ENCODE measurements at places on chromosomes 4 and X.

DNA sequence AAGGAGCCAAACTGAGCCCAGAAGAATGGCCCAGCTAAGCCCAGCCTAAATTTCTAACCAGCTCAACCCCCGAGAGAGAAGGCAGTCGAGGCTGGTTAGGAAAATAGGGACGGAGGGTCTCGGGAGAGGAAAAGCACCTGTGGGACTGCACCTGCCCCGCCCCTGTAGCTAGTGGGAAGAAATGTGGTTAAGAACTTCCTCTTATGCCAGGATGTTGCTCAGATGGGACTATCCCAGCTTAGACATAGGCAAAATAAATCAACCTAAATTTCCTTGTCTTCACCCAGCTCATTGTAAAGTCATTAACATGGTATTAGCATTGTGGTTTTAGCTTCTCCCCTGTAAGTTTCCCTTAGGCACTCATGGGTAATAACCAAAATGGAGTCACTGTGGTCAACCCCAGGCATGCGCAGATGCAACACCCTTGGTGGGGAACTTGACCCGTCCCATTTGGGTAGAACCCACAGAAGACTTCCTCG lies 86.8 kb downstream of the ZNF718 start:
- no peak for DNase-seq

DNA sequence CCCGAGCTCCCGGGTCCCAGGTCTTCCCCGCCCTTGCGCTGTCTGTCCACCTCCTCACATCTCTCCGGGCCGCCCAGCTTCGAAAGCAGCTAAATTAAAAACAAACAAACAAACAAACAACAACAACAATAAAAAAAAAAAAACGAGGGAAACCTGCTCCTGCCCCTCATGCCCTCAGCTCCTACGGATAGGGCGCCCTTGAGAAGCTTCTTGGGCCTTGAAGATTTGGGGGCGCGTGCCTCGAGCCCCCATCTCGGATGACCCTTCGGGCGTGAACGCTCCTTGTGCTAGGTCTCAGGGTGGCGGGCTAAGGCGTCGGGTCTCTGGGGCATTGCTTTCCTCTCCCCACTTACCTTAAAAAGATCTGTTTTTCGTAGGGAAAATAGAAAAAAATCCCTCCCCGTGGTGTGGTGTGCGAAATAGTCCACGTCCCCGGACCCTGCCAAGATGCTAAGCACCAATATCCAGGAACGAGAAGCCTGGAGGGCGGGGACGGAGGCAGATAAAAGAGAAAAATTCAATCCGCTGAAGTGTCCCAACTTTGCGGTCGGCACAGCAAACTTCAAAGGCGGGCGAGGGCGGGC lies 603 bp downstream of the NDNF start:
- DNase-seq: peak; percentile 74

- DNase-seq: peak; percentile 34
Observed at GRCh38 chr4:187666697-187667494, 328.7 kb upstream of the ZFP42 start.

- DNase-seq: no peak
Observed at GRCh38 chr4:74878323-74878722, 54.6 kb upstream of the PARM1 start.

- peak; percentile 82 for DNase-seq
Observed at GRCh38 chr4:78517050-78517652, 34.4 kb upstream of the ANXA3 start.

DNA sequence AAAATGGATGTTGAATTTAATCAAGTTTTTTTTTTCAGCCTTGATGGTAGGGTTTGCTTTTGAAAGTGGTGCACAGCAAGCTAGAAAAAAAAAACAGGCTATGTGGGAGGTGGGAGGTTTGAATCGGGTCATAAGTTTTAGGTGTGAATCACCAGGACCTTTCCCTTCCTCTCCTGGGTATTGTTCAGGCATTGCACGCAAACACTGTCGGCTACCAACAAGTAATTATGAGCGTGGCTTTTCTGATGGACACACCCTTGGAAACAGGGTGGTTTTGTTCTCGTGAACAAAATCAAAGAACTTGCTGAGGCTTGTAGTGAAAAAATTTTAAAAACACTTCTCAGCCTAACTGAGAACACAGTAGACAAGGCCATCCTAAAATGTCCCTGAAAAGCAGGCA lies 18.1 kb downstream of the PIR start:
- no peak for DNase-seq

DNA sequence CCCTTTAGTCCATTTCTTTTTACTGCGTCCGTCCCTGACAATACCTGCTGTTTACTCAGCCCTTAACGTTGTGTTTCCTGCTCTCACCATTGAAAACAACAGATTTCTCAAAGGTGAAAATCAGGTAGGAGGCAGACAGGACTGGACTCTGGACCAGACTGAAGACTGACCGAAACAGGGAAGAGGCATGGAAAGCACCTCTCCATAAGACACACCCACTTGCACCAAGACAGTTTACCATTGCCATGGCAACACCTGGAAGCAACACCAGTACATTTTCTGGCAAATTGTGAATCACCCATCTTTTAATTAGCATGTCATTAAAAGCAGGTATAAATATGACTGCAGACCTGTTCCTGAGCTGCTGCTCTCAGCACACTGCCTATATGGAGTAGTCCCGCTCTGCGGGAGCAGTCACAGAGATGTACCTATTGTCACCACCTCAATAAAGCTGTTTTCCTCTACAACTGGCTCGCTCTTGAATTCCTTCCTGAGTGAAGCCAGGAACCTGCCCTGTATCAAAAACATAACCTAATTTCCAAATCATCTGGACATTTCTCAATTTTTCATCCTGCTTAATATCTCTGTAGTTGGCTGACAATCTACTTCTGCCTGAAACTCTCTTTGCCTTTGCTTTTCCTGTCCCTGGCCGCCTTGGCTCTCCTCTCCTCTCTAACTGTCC lies 117.0 kb downstream of the RNF150 start:
- no peak for DNase-seq

DNA sequence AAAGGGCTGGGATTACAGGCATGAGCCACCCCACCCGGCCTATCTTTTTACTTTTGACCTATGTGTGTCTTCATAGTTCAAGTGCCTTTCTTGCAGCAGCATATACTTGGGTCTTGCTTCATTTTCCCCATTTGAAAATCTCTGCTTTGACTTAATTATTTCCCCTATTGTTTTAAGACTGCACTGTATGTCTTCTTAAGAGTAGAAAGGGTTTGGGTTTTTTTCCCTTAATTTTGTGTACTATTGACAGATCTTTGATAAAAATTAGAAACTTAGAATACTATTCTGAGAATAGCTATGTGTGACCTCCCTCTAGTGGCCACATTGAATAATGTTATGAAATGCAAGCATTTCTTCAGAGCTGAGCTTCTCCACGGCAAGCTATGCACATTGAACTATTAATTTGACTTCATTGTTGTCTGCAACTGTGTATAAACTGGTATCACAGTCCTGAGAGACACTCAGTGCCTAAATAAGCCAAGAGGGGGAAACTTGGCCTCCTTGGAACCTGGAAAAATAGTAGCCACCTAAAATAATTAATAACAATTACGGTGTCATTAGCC lies 8.7 kb upstream of the SLC25A4 start:
- DNase-seq: peak; percentile 84

DNA sequence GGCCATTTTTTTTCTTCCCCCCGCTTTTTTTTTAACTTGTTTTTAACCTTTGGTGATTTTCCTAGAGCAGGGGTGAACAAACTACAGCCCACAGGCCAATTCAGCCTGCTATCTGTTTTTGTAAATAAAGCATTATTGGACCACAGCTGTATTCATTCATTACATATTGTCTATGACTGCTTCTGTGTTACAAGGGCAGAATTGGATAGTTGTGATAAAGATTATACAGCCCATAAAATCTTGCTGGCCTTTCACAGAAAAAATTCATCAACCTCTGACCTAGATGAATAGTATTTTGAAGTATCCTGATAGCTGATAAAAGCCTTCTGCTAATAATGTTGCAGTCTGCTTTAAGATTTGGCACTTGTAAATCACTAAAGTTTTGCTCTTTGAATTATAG lies 63.4 kb downstream of the SMAD1 start:
- DNase-seq: no peak

DNA sequence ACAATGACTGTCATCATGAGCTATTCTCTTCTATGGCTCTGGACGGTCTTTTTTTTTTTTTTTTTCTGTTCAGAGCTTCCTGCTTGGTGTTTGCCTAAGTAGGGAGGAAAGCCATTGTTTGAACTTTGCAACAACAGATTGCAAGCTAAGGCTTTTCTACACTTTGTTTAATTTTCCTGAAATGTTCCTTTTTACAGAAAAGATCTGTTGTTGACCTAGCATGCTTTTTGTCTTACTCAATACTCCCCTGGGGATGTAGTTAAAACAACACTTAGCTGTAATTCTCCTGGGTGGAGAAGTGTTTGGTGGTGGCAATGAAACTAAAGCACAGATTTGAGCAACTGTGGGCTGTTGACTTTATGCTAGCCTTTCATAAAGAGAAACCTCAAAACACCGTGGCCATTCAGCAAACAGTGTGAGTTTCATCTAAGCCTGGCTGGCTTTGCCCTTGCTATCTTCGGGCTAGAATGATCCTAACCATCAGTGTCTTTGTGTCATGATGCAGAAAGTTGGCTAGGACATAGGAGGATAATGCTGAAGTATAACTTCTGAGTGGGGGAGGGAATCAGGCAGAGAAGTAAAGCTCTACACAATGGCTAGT lies 110.5 kb downstream of the ANXA3 start:
- peak; percentile 40 for DNase-seq

DNA sequence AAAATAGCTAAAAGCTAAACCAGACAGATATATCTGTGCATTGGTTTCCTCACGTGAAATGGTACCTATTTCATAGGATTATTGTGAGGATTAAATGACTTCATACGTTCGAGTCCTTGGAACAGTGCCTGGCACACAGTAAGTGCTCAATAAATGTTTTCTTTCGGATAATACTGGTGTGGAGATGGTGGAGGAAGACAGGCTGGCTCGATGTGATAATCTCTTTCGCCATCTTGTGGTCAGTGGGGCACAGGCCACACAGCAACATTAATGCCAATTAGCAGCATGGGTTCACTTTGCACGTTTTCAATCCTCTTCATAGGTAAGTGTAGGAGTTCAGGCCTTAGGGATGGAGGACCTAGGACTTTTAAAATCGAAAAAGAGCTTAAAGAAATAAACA lies 9.3 kb downstream of the PAGE4 start:
- peak; percentile 55 for DNase-seq

- no peak for DNase-seq
Observed at GRCh38 chrX:23494741-23495140, 160.1 kb downstream of the PTCHD1 start.

DNA sequence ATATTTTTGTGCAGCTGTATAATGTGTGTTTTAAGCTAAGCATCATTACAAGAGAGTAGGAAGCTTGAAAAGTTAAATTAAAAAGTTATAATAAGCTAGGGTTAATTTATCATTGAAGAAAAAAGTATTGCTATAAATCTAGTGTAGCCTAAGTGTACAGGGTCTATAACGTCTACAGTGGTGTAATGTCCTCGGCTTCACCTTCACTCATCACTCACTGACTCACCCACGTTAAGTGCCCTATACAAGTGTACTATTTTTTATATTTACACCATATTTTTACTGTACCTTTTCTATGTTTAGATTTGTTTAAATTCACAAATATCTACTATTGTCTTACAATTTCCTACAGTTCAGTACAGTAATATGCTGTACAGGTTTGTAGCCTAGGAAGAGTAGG lies 23.5 kb downstream of the ARAP2 start:
- DNase-seq: no peak

DNA sequence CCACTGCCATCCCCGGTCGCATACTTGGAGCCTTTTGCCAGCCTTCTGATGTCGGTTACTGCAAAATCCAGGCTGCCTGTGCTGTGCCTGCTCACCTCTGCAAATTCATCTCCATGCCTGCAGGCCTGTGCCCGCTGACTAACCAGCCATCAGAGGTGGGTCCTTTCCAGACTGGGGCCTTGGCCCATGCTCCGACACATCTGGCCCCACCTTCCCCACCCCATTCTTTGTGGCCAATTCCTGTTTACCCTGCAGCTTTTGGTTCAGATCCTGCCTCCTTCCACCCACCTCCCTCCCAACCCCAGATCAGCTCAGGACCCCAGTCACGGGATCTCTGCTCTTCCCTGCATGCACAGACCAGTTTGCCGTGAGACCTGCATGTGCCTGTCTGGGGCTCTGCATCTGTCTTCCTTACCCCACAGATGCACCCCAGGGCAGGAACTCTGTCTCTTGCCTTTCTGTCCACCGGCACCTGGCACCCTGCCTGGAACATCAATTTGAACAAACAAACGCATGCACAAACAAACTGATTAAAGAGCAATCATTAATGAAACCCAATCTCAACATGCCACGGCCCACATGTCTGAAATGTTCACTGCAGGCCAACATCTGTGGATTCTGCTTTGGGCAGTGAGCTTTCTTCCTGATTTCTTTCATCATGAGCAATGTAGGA lies 112.8 kb upstream of the PSAPL1 start:
- DNase-seq: peak; percentile 44

DNA sequence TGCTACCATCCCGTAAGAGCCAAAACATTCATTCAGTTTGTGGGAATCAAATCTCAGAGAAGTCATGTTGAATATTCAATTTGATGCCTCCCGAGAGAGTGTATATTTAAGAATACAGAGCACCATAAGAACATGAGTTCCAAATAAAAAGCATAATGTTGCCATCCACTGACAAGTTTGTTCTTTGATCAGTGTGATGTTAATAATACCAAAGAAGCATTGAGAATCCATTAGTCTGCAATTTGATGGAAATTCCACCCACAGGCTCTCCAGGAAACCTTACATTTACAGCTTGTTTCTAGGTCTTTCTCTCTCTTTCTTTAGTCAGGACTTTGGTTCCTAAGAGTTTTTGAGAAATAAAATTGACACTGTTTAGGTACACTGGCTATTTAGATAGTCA lies 200.6 kb upstream of the SFRP2 start:
- no peak for DNase-seq

DNA sequence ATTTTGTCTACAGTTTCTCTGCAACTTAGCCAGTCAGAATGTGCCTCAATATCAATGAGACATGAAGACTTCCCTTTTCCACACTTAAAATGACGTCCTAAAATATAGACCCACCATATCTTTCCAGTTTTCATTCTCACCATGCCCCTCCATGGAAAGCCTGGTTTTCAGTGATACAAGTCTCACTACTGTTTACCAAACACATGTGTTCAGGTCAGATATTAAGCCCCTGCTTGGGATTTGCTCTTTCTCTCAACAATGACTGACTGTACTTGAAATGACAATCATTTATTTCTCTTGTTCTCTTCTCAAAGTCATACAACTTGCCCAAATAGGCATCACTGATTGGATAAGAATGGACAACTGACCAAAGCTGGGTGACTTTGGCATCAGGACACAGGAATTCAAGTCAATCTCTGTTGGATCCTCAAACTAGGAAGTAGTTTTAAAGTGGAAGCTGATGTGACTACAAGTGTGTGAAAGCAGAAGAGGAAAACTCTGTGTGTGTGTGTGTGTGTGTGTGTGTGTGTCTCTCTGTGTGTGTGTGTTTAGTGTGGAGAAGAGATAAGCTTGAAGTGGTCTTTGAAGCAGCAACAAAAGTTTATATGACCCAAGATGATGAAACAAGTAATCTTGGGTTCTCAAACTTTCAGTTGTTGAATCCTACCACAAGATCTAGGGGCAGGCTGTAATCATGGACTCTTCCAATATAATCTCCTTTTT lies 217.4 kb upstream of the FGF13 start:
- no peak for DNase-seq

Data from eye (tissue), 1 donor.